ENCODE measurements at places on chromosomes 12 and 14.

DNA sequence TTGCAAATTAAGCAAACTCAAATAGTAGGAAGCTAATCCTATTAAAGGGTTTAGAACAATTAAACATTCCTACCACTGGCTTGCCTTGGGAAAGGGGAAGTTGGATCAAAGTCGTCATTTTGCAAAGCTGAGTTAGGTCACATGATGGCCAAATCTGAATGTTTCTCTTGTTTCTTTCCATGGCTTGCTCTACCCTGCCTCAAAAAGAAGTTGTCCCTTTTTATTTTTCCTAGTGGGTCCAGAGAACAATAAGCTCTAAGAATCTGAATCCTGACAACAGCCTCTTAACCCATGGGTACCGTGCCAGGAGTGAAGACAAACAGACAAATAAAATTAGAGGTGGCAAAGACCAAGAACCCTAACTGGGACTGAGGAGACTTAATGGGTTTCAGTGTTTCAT is 26.2 kb upstream of the NPFF start:
- DNase-seq = no peak

DNA sequence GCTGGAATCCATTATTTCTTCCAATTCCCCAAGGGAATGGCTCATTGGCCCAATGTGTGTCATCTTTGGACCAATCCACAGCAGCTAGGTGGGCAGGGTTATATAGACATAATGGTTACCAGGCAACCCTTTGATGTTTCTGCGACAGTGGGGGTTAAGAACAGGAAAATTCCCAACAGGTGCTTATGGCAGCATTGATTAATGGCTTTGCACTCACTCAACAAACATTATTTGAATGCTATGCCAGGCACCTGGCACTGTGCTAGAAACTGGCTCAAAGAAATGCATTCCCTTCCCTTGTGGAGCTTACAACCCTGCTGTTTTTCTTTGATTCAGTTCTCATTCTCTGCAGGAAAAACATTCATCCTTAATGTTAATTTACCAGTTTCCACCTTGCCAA is 1221.0 kb downstream of the AACS start:
- DNase-seq = no peak

- no peak for DNase-seq
Measured at GRCh38 chr12:6360578-6361490, 14.5 kb downstream of the SCNN1A start.

GRCh38 chr12:45729233-45730083 is at the start of gene ARID2:
ARID2 (plus strand) TSS chr12:45729706; CDS start chr12:45729837, 131 bp downstream.
- peak; percentile 76 for DNase-seq

DNA sequence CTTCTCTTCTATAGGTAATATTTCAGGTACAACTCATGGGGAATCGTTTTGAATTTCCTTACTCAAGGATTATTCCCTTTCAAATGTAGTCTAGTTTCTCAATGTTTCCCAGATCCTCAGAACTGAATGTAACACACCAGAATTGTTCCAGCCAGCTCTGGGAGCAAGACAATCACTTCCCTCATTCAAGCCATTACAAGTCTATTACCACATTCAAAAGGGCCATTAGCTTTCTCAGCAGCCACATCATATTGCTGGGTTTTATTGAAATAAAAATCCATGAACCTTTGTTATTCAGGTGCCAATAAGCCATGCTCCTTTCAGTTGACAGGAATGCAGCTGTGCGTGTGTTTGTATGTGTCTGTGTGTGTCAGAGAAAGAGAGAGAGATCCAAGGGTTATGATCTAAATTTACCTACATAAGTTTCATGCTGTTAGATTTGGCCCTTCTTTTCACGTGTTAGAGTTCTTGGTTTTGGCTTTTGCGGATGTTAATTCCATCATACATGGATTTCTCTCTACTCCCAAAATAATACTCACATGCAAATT is 357.7 kb downstream of the BCAT1 start:
- DNase-seq = no peak

GRCh38 chr14:54652605-54653052 is 85.7 kb downstream of the SAMD4A start:
- DNase-seq = no peak

GRCh38 chr14:93160353-93160801 is 24.3 kb downstream of the MOAP1 start:
- DNase-seq = peak; percentile 54

- no peak for DNase-seq
Measured at GRCh38 chr12:93130366-93131054, 201.4 kb upstream of the EEA1 start.

DNA sequence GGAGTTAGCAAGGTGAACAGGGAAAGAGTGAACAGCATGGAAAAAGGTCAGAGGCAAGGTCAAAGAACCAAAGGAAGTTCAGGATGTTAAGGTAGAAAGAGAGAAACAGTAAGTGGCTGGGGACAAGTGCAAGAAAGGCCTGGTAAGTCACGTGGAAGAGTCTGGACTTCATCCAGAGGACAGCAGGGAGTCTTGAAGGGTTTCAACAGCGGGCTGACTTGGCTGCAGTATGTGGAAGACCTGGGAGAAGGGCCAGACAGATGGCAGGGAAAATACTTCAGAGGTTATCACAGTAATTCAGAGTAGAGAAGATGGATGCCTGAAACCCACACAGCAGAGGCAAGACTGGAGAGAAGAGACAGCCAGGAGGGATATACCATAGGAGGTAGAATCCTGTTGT is 34.0 kb downstream of the CIT start:
- DNase-seq = no peak

GRCh38 chr12:114680604-114681069 is 3.3 kb downstream of the TBX3 start:
- DNase-seq = no peak

- DNase-seq = no peak
Measured at GRCh38 chr12:2970744-2971143, 11.5 kb downstream of the TEAD4 start.

DNA sequence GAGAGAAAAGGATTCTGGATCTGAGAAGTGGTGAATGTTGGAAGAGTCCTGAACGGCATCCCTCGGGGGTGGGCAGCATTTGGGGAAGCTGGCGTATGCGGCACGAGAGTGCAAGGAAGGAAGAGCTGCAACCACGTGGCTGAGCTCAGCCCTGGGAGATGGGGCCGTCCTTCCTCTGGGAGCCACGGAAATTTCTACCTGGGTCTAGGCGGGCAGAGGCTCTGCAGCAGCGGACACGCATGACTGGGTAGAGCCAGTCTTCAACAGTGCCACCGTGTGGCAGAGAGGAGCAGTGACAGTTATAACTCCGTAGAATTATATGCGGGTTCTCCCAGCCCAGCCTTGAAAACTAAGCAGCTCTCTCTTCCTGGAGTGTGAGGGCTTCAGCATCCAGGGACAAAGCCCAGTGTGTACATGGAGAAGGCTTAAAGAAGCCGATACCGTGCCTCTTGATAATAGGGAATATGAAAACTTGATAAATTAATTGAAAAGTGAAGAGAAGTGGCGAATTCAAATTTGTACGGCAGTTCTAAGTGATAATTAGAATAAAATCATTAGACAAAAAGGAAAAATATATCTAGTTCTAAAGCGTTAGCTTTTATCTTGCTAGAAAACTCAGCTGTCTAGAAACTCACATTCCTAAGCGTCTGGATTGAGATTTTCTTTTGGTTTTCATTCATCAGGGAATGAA is 82.9 kb upstream of the STXBP6 start:
- DNase-seq = peak; percentile 45

DNA sequence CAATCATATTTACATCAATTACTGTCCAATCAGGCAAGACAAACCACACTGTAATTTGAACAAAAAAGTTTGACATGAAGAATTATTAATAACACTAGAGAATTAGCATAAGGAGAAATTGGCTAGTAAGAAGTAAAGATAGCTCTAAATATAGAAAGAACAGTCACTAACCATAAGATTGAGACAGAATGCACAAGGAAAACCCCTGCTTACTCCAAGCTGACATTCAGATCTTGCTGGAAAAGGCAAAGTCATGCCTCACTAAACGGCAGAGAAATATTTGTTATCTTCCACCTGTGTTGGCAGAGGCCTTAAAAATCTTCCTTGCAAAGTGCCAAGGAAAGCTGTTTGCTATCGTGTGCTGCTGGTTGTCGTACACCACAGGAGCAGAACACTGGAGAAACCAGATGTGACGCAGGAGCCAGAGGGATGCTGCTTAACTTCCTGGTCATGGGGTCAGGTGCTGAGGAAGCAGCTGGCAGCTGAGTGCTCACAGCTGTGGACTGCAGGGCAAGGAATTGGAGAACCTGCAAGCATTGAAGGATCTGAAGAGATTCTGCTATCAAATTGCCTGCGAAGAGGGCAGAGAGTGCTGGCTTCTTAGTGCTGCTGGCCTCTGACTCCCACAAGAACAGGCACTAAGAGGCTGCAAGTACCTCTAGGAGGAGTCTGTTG is 1323.3 kb downstream of the LRFN5 start:
- peak; percentile 10 for DNase-seq

DNA sequence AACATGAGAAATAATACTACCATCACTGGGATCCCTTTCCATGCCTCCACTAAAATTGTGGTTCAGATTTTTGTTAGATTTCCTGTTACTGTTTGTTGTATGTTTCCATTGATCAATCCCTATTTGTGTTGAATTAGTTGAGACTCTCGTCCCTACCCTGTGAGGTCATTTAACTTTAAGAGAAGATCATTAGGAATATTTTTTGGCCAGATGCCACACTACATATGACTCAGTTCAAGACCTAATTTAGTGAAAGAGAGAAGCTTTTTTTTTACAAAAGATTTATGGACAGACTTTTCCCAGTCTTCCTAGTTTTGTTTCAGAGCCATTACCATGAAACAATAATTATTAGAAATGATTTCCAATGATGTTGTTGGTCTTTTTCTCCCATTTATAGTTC is 35.5 kb downstream of the CPSF6 start:
- DNase-seq = no peak

Measured in Caki2 (cell line).